ENCODE measurements at places on chromosomes 13 and 19.
A peak's percentile ranks its signal among the peaks of the same experiment; 100 is the strongest.

DNA sequence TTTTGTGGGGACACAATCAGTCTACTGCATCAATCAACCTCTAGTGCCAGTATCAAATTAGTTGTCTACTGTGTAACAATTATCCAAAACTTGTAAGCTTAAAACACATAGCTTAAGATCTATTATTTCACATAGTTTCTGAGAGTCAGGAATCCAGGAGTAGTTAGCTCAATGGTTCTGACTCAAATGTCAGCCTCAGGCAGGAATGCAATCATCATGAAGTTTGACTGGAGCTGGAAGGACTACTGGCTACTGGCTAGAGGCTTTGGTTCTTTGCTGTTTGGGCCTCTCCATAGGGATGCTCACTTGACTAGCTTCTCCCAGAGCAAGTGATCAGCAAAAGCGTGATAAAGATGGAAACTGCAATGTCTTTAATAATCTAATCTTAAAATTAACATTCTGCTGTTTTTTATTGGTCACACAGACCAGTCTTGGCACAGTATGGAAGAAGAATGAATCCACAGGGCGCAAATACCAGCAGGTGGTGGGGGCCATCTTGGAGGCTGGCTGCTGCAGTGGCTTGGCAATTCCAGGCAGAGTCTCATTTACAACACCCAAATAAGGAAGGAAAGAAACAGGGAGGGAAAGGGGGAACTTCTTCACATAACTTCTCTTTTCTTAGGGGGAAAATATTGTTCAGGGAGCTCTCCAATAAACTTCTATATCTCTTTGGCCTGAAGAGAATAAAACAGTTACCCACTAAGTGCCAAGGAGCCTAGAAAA is 15.7 kb downstream of the CAB39L start:
- DNase-seq = no peak

- DNase-seq = no peak
These were observed 504.3 kb downstream of the COG6 start for GRCh38 chr13:40159736-40160135.

- no peak for DNase-seq
These were observed 58.7 kb downstream of the DPY19L3 start for GRCh38 chr19:32464279-32464678.

DNA sequence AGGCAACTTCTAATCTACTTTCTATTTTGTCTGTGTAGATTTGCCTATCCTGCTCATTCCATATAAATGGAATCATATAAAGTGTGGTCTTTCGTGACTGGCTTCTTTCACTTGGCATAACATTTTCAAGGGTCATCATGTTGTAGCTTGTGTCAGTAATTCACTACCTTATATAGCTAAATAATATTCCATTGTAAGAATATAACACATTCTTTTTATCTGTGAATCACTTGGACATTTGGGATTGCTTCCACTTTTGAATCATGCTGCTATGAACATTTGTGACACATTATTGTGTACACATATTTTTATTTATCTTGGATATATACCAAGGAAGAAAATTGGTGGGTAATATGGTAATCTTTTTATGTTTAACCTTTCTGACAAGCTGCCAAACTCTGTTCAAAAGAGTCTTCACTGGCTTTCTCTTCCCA is 89.0 kb upstream of the CSNK1A1L start:
- DNase-seq = no peak

GRCh38 chr19:17949956-17950309 is 17.0 kb upstream of the KCNN1 start:
- no peak for DNase-seq

GRCh38 chr13:33206945-33207614 is 78.5 kb downstream of the STARD13 start:
- DNase-seq = no peak

- DNase-seq = no peak
These were observed 124.9 kb downstream of the CRYL1 start for GRCh38 chr13:20400774-20401173.

DNA sequence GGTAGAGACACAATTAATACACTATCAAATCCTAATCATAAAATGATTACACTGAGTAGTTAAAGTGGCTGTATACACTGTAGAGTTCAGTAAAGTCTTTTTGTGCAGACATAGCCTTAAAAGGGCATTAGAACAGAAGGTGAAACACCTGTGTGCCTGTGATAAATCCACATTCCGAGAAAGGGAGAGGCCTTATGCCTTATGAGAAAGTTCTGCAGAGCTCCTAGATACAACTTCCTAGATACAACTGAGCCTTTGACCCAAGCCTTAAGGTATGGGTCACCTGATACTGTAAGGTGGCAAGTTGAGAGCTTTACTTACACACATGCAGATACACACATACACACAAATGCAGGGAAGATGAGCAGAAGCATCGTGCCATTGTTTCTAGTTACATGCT is 6.3 kb downstream of the SERP2 start:
- no peak for DNase-seq

DNA sequence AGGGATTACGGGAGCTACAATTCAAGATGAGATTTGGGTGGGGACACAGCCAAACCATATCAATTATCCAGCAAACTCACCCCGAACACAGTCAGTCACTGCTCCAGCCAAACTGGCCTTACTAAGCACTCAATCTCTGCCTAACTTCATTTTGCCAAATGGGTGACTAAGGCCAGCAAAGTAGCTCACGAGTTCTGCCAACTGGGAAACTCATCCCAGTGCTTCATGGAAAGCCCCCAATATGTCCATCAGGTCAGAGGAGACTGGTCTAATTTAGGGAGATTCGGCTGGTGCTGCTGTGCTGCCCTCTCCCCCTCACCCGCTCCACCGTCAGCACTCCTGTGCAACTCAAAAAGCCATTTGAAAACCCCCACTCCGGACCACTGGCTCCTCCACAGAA is 324.0 kb downstream of the FOXO1 start:
- no peak for DNase-seq

- DNase-seq = no peak
These were observed 17.6 kb downstream of the RANBP3 start for GRCh38 chr19:5960005-5961001.

DNA sequence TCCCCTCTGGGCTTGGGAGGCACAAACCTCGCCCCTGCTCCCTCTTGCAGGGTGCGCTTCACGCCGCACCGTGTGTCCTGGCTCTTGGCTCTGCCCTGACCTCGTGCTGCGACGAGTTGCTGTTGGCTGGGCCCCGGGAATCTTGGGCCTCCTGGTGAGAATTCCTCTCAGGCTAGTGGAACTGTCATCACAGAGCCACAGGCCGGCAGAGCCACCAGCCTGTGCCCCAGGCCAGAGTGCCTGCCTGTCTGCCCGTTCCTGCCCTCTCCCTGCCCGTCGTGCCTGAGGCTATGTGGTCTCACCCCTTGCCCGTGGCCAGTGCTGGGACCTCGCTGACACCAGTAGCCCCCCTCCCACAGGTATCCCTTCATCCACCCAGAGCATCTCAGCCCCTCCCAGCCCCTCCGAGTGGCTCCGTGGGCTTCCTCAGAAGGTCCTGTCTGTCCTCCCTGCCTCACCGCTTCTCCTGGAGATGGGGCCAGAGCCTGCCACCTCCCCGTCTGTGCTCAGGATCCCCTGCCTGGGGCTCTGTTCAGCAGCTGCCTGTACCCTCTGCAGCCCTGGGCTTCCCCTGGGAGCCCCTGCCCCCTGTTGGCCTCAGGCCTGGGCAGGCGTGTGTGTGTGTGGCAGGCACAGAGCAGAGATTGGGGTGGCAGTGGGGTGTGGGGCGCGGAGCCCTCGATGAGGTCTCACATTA is 13.3 kb downstream of the NDUFB7 start:
- no peak for DNase-seq

GRCh38 chr13:22369840-22370239 is 699.0 kb downstream of the FGF9 start:
- no peak for DNase-seq

GRCh38 chr13:98096059-98096458 is 46.8 kb upstream of the FARP1 start:
- no peak for DNase-seq

DNA sequence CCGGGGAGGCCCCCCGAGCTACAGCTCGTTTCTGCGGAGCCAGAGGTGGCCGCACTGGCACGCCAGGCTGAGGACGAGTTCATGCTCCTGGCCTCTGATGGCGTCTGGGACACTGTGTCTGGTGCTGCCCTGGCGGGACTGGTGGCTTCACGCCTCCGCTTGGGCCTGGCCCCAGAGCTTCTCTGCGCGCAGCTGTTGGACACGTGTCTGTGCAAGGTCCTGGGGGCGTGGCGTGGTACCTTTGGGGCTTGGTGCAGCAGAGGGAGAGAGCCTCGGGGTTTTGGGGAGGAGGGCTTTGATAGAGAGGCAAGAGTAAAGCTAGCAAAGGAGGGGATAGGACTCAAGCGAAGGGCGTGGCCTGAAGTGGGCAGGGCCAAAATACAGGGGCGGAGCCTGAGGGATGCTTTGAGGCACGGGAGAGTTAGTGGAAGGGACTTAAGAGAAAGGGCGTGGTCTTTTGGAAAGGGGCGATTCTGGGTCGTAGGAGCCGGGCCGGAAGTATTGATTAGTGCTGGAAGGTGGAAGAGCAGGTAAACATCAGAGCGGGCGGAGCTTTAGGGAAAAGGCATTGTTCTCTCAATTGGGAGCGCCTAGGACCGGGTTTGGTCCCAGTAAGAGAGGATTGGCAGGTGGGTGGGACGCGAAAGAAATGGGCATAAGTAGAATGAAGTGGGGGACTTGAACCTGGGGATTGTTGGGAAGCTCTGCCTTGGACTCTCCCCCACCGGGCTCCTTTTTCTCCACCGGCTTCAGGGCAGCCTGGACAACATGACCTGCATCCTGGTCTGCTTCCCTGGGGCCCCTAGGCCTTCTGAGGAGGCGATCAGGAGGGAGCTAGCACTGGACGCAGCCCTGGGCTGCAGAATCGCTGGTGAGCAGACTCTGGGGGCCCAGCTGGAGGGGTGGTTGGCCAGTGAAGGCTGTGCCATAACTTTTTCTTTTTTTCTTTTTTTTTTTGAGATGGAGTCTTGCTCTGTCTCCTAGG is 1.2 kb downstream of the PPM1N start:
- peak; percentile 84 for DNase-seq

- no peak for DNase-seq
These were observed 3.3 kb upstream of the IGFL2 start for GRCh38 chr19:46144756-46145155.

GRCh38 chr13:77715233-77715891 is 17.9 kb downstream of the SLAIN1 start:
- DNase-seq = no peak

GRCh38 chr13:73001971-73002370 is 56.8 kb upstream of the KLF5 start:
- DNase-seq = no peak

GRCh38 chr13:92735909-92736308 is 490.7 kb upstream of the GPC6 start:
- DNase-seq = no peak

- DNase-seq = no peak
These were observed 63.1 kb downstream of the TM9SF2 start for GRCh38 chr13:99564386-99564785.

- DNase-seq = no peak
These were observed 118.2 kb upstream of the EDNRB start for GRCh38 chr13:78036841-78037240.

DNA sequence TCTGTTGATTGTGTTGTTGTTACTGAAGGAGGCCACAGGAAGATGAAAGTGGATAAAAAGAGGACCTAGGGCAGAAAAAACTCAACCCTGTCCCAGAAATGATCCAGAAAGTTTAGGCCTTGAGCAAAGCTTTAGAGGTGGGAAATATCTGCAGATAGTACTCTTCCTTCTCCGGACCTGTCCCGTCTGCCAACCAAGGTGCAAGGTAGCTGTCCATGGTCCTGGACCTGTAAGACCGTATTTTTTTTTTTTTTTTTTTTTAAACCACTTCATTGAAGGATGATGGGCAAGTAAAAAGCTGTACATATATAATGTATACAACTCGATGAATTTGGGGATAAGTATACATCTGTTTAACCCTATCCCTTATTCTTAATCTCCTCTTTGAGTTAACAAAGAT is 225.9 kb downstream of the OLFM4 start:
- DNase-seq = no peak

GRCh38 chr19:40752257-40752781 is 1.3 kb downstream of the SNRPA start:
- no peak for DNase-seq

DNA sequence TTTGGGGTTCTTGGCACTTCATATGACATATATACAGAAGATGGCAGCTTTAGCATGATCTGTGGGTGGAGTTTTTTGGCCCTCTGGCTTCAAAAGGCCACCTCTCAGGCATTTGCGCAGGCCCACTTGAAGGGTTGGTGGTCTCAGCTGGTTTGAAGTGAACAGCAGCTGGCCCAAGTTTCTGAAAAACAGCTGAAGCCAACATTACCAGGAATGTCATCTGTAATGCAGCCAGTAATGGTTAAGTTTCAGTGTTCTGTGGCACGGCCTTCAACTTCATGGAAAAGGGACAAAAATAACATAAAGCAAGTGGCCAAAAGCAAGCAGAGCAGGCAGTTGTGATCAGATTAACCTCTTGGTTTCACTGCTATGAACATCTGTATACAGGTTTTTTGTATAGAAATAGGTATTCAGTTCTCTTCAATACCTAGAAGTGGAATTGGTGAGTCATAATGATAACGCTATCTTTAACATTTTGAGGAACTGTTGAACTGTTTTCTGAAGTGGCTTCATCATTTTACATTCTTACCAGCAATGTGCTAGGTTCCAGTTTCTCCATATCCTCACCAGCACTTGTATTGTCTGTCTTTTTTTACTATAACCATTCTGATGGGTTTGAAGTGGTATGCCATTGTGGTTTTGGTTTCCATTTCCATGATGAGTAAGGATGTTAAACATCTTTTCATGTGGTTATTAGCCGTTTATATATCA is 245.4 kb downstream of the SHISA2 start:
- DNase-seq = no peak

- no peak for DNase-seq
These were observed 2.2 kb downstream of the KCNC3 start for GRCh38 chr19:50327013-50327412.

DNA sequence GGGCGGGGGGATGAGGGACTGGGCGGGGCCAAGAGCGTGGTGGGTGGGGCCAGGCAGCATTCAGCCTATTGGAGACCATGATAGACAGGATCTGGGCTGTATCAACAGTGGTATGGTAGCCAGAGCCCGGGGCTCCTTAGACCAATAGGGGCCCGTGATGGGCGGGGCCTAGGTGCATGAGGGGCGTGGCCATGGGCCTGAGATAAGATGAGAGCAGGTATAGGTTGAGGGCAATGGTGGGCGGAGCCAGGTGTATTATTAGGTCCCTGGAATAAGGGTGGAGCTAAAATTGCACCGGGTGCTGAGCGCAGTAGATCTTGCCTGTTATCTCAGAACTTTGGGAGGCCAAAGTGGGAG is 5.3 kb downstream of the ABCA7 start:
- peak; percentile 87 for DNase-seq

- DNase-seq = no peak
These were observed 114.6 kb upstream of the ZNF91 start for GRCh38 chr19:23509686-23510450.

- DNase-seq = no peak
These were observed 431.6 kb downstream of the RFC3 start for GRCh38 chr13:34249546-34250039.

- DNase-seq = no peak
These were observed 1.2 kb upstream of the MCF2L start for GRCh38 chr13:112967686-112968379.
